T-cell (primary cell): ENCODE measurements at places on chromosomes 6 and 20. TPM values are rescaled to one million over a fixed set of nuclear protein-coding genes. Genes with fewer than 3 reads are reported as not detected.
A peak's percentile ranks its signal among the peaks of the same experiment; 100 is the strongest.

ANKRD6 gene
- 4.2 TPM for total RNA-seq

- H3K4me3 ChIP-seq, result no peak overlapping the region
- no peak overlapping the region for H3K27ac ChIP-seq
- DNase-seq, result no peak
- no peaks in the 10 kb centered on the region for H3K27me3 ChIP-seq
Observed at GRCh38 chr6:78363688-78364087, 503.7 kb upstream of the IRAK1BP1 start.

DNA sequence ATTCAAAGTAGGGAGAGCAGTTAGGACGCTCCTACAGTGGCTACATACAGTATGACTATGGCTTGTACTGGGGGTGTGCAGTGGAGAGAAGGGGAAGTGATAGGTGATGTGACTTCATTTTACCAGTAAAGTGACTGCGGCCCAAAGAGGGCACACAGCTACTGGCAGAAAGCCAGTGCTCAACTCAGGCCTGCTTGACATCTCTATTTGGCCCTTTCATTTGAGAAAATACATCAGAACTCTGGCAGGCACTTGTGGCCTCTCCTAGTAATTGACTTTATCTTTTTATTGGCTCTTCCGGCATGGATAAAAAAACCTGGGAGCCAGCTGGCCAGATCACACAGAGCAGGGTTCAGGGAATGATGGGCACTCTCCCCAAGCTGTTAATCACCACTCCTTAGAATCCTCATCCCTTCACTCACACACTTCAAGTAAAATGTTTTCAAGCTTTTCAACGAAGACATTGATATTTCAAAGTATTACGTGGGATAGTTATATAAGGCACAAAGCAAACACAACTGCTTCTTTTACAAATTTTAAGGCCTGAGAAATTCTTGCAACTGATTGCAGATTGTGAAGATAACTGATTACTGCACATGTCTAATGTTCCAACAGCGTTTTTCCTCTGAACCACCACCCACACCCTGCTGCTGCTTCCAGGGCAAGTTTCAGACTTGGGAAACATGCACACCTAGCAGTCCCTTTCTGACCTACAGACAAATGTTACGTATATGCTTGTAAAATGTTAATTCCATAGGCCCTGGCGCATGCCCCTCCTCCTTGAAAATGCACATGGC, 73.5 kb downstream of the TNFRSF21 start:
- no peak overlapping the region for H3K4me3 ChIP-seq
- peaks cover 7% of the 10 kb centered on the region for H3K27me3 ChIP-seq
- H3K4me1 ChIP-seq, result no peaks in the 10 kb centered on the region
- no peaks in the 10 kb centered on the region for H3K36me3 ChIP-seq

GRCh38 chr6:84432619-84433018, 205.2 kb upstream of the CEP162 start:
- DNase-seq, result no peak
- H3K36me3 ChIP-seq, result no peaks in the 10 kb centered on the region
- no peaks in the 10 kb centered on the region for H3K4me1 ChIP-seq
- no peak overlapping the region for H3K4me3 ChIP-seq
- H3K27ac ChIP-seq, result no peak overlapping the region

GRCh38 chr20:62850333-62850974, 11.2 kb downstream of the TCFL5 start:
- H3K27ac ChIP-seq, result no peak overlapping the region
- H3K4me3 ChIP-seq, result no peak overlapping the region
- DNase-seq, result no peak
- peaks cover 9% of the 10 kb centered on the region for H3K36me3 ChIP-seq

DNA sequence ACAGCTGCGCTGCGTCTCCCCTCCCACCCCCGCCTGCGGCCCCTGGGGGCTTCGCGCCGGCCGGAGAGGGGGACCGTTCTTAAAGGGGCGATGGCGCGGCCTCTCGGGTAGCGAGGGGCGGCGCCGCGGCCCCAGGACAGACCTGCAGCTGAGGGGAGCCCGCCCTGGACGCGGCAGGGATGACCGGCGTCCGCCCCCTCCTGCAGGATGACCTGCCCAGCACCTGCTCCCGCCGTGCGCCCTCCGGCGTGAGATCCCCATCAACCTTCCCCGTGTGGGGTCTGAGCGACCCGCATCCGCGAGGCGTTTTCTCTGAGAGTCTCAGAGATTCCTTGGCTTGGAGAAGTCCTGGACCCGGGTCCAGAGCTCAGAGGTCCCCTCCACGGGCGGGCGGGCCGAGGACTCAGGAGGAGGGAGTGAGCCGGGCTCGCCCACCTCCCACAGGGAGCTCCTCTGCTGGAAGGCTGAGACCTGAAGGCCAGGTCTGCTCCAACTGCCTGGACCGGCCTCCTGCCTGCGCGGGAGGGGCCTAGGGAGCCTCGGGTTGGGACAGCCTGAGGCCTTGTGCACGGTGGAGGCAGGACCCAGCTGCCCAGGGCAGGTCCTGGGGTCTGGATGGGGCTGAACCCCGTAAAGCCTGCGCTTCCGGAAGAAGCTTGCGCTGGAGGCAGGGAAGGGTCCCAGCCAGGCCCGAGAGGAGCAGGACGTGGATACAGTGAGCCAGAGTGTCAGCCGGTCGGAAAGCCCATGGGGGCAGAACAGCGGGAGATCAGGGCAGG, 532 bp upstream of the NKAIN4 start:
- peaks cover 6% of the 10 kb centered on the region for H3K27me3 ChIP-seq
- no peak for DNase-seq
- no peak overlapping the region for H3K4me3 ChIP-seq

DNA sequence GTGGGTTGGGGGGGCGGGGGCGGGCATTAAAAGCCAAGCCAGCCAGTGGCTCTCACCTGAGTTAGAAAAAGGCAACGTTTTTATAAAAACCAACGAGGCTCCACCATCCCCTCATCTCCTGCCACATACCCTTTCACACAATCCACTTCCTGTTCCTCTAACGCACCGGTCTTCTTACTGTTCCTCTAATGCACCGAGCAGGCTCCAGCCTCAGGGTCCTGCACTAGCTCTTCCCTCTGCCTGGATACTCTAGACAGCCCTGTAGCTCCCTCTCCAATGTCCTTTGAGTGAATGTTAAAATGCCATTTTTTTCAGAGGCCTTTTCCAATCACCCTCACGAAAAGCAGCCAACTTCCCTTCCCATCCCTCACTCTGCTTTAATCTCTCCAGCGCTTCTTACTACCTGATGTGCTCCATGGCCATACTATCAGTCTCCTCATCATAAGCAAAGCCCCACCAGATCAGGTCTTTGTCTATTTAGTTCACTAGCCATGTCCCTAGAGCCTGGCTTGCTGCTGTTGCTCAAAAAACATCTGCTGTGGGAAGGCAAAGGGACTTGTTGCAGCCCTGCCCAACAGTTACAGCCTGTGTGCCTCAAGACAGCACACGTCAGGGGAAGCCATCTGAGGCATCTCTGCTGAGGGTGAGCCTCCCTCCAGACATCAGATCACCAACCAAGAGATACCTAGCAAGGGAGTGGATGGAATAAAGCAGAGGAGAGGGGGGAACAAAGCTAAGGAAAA, 3.9 kb downstream of the FKBP1A start:
- H3K36me3 ChIP-seq, result no peaks in the 10 kb centered on the region
- H3K27me3 ChIP-seq, result no peaks in the 10 kb centered on the region
- peak overlapping the region; percentile 25 for H3K4me3 ChIP-seq
- peak overlapping the region; percentile 36 for H3K27ac ChIP-seq

DNA sequence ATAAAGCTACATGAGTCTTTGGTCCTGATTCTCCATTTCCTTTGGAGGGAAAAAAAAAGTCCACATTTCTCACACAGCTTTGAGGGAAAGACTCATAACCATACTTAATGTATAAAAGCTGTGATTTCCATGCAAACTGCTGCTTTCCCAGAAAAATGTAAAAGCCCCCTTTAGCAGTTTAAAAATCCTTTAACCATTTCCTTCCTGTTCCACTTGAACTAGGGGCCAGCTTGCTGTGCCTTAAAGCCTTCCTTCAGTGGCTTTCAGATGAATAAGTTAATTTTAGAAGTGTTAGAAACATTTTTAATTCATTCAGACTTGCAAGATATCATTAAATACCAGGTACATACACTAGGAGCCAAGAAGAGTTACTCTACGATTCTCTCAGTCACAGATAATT, 273.5 kb downstream of the PKHD1 start:
- H3K27ac ChIP-seq, result no peak overlapping the region
- H3K27me3 ChIP-seq, result no peaks in the 10 kb centered on the region
- DNase-seq, result no peak
- no peak overlapping the region for H3K4me3 ChIP-seq
- no peaks in the 10 kb centered on the region for H3K36me3 ChIP-seq
- H3K4me1 ChIP-seq, result no peaks in the 10 kb centered on the region

- H3K4me3 ChIP-seq, result no peak overlapping the region
- no peak overlapping the region for H3K27ac ChIP-seq
- no peak for DNase-seq
- H3K36me3 ChIP-seq, result no peaks in the 10 kb centered on the region
Observed at GRCh38 chr20:38810926-38811630, 5.6 kb downstream of the PPP1R16B start.

SFTA2 gene
- total RNA-seq, result 0.51 TPM

ADA gene
- total RNA-seq, result 36.8 TPM

SLC22A1 gene
- total RNA-seq, result 2.7 TPM

DNA sequence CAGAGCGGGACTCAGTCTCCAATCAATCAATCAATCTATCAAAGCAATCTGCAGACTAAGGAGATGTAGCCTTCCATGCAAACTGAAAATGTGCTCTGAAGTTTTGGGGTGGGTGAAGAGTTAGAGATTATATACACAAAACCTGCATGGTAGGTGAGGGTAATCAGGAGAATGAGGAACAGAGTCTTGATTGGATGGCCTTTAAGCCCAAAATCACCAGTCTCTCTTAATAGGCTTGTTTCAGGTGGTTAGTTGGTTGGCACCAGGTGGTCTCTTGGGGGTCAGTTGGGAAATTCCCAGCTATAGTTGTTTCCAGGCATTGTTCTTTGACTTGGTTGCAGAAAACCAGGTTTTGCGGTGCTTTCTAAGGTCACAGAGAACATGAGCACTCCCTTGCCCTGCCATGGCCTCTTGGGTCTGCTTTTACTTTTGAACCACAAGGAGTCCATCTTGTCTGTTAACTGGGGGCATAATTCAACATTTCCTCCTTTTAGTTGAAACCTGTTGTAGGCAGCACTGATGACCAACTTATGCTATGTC, 33.3 kb upstream of the EIF2S2 start:
- no peak overlapping the region for H3K4me3 ChIP-seq
- H3K27me3 ChIP-seq, result no peaks in the 10 kb centered on the region
- no peaks in the 10 kb centered on the region for H3K36me3 ChIP-seq

GRCh38 chr6:134491477-134491876, 173.6 kb upstream of the SGK1 start:
- no peak for DNase-seq
- no peaks in the 10 kb centered on the region for H3K36me3 ChIP-seq
- H3K27me3 ChIP-seq, result no peaks in the 10 kb centered on the region
- H3K27ac ChIP-seq, result no peak overlapping the region
- H3K4me1 ChIP-seq, result no peaks in the 10 kb centered on the region
